ENCODE measurements at places on chromosomes 16 and 17.

DNA sequence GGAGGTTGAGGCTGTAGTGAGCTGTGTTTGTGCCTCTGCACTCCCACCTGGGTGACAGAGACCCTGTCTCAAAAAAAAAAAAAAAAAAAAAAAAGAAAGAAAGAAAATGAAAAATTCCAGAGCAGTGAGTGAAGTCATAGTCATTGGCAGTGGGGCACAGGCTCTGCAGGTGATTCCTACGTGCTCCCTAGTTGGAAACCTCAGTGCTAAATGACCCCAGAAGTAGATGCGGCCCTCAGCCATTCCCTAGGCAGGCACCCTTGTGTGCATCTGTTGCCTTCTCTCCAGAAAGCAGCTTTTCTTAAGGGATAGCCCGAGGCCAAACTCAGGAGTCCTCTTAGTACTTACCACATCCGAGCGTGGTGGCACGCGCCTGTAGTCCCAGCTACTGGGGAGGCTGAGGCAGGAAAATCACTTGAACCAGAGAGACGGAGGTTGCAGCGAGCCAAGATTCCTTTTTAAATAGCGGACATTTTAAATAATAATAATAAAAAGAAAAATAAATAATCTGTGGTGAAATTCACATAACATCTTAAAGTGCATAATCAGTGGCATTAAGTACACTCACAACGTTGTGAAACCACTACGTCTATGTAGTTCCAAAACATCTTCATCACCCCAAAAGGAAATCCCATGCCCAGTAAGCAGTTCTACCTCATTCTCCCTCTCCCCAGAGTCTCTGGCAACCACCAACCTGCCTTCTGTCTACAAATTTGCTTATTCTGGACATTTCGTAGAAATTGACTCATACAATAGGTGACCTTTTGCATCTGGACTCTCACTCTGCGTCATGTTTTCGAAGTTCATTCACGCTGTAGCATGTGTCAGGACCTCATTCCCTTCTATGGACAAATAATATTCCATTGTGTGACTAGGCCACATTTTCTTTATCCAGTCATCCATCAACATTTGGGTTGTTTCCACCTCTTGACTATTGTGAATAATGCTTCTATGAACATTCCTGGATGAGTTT, 12.5 kb upstream of the SPHK1 start:
- DNase-seq: no peak

- peak; percentile 91 for DNase-seq
These were observed 217.3 kb downstream of the RBFOX3 start for GRCh38 chr17:79393358-79394052.

DNA sequence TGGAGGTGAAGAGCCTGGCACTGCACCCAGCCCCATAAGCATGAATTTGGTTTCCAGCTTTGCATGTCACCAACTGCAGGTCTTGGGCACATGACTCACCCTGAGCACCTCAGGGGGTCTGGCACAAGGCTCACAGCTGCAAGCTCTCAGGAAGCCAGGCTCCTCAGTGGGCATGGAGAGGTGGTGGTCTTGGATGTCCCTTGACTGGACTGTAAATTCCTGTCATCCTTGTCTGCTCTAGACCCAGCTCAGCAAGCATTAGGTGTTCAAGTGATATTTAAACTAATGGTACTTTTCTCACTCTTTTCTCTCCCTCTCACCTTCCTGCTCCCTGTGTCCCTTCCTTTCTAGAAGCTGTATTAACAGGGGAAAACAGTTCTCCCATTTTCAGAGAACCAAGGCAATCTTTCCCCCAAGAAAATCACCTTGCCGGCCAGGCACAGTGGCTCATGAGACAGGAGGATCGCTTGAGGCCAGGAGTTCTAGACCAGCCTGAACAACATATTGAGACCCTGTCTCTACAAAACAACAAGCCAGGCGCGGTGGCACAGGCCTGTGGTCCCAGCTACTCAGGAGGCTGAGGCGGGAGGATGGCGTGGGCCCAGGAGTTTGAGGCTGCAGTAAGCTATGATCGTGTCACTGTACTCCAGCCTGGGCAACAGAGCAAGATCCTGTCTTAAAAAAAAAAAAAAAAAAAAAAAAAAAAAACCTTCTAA, 5.1 kb upstream of the KIFC3 start:
- DNase-seq: no peak

DNA sequence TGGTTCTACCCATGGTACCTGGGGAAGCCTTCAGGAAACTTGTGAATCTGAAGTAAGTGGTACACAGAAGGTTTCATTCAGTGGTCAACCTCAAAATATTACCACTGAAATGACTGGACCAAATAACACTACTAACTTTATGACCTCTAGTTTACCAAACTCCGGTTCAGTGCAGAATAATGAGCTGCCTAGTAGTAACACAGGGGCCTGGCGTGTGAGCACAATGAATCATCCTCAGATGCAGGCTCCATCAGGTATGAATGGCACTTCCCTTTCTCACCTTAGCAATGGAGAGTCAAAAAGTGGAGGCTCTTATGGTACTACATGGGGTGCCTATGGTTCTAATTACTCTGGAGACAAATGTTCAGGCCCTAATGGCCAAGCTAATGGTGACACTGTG, 55.9 kb upstream of the SLC5A11 start:
- no peak for DNase-seq

GRCh38 chr16:81432937-81433557, 11.6 kb upstream of the CMIP start:
- peak; percentile 59 for DNase-seq

- DNase-seq: peak; percentile 89
These were observed at the start of gene CCL2 for GRCh38 chr17:34254651-34255380. Gene CCL2 (plus strand): TSS chr17:34255285. CDS start chr17:34255350, 65 bp downstream.

DNA sequence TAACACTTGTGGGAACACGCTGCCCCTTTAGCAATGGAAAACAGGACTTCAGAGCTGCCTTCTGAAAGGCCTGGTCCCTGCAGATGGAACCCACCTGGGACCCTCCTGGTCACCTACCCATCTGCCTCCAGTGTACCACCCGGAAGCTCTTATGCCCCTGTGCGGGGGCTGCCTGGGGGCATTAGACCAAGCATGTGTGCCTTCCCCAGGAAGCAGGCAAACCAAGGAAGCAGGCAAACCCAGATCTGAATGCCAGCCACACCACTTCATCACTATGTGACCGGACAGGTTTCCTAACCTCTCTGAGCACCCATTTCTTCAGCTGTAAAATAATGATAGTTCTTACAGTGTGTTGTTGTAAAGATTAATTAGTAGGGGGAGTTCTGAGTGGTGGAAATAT, 20.8 kb upstream of the LRRC37A3 start:
- DNase-seq: no peak

DNA sequence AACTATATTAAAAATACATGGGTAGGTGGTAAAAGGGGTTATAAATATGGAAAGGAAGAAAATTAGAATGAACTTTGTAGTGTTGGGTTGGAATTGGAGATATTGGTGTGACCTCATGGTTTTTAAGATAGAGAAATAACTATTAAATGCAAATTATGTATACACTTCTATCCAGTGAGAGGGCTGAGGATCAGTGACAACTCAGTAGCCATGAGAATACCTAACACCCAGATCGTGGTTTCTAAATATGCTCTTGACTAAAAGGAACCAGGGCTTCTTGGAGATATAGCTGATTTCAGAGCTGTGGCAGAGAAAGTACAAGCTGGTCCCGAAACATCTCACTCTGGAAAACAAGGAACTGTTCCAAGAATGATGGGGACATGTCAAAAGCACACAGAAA, 44.4 kb downstream of the SLC6A4 start:
- DNase-seq: no peak

GRCh38 chr16:48386559-48387312, 1.5 kb upstream of the SIAH1 start:
- DNase-seq: no peak

GRCh38 chr16:17488506-17488905, 17.7 kb upstream of the XYLT1 start:
- DNase-seq: no peak

All from H9 (cell line).